ENCODE measurements at places on chromosomes 2 and 18.
A peak's percentile ranks its signal among the peaks of the same experiment; 100 is the strongest.

- DNase-seq, result no peak
These were observed 43.7 kb downstream of the PRELID3A start for GRCh38 chr18:12451428-12451827.

- no peak for DNase-seq
These were observed 222.0 kb upstream of the FN1 start for GRCh38 chr2:215657844-215658243.

GRCh38 chr18:13551305-13551603 is 175.1 kb downstream of the FAM210A start:
- no peak for DNase-seq

GRCh38 chr18:44725300-44726058 is 44.8 kb downstream of the SETBP1 start:
- DNase-seq, result peak; percentile 26
